ENCODE measurements at places on chromosomes 2 and 18. TPM values are rescaled to one million over a fixed set of nuclear protein-coding genes. Genes with fewer than 3 reads are reported as not detected.
A peak's percentile ranks its signal among the peaks of the same experiment; 100 is the strongest.

DNA sequence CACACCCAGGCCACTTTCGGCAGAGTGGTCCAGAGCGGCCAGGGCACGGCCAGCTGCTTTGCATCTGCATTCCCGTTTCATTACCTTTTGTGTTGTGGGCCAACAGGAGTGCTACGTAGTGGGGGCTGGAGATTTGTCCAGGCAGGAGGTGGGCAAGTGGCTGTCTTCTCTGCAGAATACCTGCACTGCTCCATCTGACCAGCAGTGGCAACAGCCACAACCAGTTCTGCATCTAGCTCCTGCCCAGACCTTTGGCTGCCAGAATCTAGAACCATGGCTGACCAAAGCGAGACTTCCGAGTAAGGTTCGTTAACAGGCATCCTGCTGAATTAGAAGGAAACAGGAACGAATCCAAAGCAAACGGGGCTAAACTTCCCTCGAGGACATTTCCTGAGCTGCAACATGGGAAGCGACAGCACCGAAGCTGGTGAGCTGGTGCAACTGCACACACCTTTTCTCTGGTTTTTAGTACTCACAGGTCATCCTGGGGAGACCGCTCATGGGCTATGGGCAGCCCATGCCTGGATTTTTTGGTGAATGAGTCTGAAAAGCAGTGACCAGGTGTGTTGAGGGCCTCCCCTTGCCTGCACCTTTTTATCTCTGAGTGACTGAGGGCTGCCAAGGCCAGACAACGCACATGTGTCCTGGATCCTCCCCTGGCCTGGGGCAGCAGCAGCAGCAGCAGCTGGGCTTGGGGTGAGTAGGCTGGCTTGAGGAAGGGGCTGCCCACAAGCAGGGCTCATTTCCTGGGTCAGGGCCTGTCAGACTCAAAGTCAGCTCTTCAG, 10.5 kb downstream of the GDF7 start:
- no peak overlapping the region for H3K27ac ChIP-seq
- no peaks in the 10 kb centered on the region for H3K4me1 ChIP-seq
- peaks cover 4% of the 10 kb centered on the region for H3K27me3 ChIP-seq

The EDAR gene
- total RNA-seq, result not detected

- no peaks in the 10 kb centered on the region for H3K27me3 ChIP-seq
- H3K4me3 ChIP-seq, result no peak overlapping the region
Observed at GRCh38 chr2:20509770-20510490, 63.1 kb downstream of the RHOB start.

The SLC8A1 gene
- total RNA-seq, result 83.4 TPM

- peak; percentile 28 for DNase-seq
- H3K4me1 ChIP-seq, result peaks cover 23% of the 10 kb centered on the region
- no peak overlapping the region for H3K27ac ChIP-seq
- H3K36me3 ChIP-seq, result no peaks in the 10 kb centered on the region
- no peaks in the 10 kb centered on the region for H3K27me3 ChIP-seq
Observed at GRCh38 chr2:127104881-127105655, 1.9 kb downstream of the BIN1 start.

- DNase-seq, result no peak
- H3K27ac ChIP-seq, result no peak overlapping the region
- peaks cover 4% of the 10 kb centered on the region for H3K4me1 ChIP-seq
- H3K36me3 ChIP-seq, result no peaks in the 10 kb centered on the region
Observed at GRCh38 chr18:45236676-45237075, 378.6 kb upstream of the SLC14A2 start.

GRCh38 chr2:204260162-204260877, 285.0 kb upstream of the PARD3B start:
- H3K27ac ChIP-seq, result no peak overlapping the region
- peak; percentile 84 for DNase-seq
- no peaks in the 10 kb centered on the region for H3K36me3 ChIP-seq
- no peaks in the 10 kb centered on the region for H3K27me3 ChIP-seq
- no peaks in the 10 kb centered on the region for H3K4me1 ChIP-seq

The FAM237A gene
- not detected for total RNA-seq

- DNase-seq, result no peak
- no peak overlapping the region for H3K4me3 ChIP-seq
- peaks cover 4% of the 10 kb centered on the region for H3K4me1 ChIP-seq
- no peaks in the 10 kb centered on the region for H3K27me3 ChIP-seq
- no peak overlapping the region for H3K27ac ChIP-seq
Observed at GRCh38 chr2:144708626-144709025, 188.7 kb upstream of the ZEB2 start.

DNA sequence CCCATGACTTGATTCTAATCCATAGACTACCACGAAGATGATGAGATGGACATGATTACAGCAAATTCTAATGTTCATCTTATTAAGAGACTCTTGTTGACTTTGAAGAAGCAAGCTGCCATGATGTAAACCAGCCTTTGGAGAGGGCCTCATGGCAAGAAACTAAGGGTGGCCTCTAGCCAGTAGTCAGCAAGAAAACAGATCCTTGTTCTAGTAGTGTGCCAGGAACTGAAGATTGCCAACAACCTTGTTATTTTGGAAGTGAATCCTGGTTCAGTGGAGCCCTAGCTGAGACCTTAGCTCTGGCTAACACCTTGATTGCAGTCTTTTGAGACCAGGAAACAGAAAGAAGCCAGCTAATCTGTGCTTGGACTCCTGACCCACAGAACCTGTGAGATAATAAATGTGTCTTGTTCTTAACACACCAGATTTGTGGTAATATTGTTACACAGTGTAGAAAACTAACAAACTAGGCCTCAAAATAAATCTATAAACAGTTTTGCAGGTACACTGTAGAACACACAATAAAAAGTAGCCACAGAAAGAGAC, 10.0 kb downstream of the PHOSPHO2 start:
- H3K4me3 ChIP-seq, result no peak overlapping the region
- no peak for DNase-seq
- H3K27me3 ChIP-seq, result no peaks in the 10 kb centered on the region
- H3K4me1 ChIP-seq, result no peaks in the 10 kb centered on the region

DNA sequence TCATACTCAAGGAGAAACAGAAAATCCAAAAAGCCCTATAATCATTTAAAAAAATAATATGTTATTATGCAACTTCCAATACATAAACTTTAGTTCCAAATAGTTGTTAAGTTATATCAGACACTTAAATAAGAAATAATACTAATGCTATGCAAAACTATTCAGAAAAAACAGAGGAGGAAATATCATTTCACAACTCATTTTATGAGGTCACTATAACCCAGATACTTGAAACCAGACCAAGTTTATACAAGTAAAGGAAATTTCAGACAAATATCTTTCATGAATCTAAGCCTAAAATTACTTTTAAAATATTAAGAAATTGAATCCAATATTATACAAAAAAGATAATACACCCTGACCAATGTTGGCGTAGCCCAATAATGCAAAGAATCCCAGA, 260.8 kb downstream of the CD226 start:
- no peaks in the 10 kb centered on the region for H3K27me3 ChIP-seq
- no peaks in the 10 kb centered on the region for H3K36me3 ChIP-seq
- peak; percentile 62 for DNase-seq
- H3K4me1 ChIP-seq, result peaks cover 34% of the 10 kb centered on the region

DNA sequence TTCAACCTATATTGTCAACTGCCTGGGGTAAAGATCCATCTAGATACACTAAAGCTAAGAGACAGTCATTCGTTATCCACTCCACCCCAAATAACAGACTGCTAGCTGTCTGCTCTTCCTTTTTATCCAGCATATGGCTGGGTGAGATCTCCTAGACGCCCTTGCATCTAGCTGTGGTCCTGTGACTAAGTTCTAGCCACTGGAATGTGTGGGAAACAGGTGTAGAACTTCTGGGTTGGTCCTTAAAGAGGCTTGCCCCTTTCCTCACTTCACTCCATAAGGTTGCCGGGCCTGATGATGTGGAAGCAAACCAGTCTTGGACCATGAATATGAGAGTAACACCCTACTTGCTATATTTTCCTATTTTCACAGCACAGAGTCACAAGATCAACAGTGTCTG, 3.2 kb downstream of the COA5 start:
- no peak overlapping the region for H3K4me3 ChIP-seq
- H3K36me3 ChIP-seq, result peaks cover 27% of the 10 kb centered on the region
- peak; percentile 16 for DNase-seq

The COLEC11 gene
- total RNA-seq, result not detected

Data from GM23248 (cell line).